NCI-H345 (cell line): ENCODE measurements at places on chromosomes 3 and 15.

DNA sequence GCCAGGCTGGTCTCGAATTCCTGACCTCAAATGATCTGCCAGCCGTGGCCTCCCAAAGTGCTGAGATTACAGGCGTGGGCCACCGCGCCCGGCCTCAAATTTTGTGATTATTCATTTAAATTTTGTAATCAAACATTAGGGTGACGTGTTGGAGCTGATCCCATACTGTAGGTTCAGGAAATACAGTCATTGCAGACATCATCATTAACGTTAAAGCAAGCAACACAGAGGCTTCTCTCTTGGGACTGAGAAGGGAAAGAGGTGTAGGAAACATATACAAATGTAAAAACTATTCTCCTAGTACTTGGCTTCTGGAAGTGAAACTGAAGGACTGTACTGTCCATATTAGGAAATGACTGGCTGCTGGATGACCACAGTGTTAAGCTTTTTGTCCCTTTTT, 11.1 kb upstream of the ARID3B start:
- DNase-seq: no peak

GRCh38 chr3:102163039-102163817, 271.6 kb upstream of the ZPLD1 start:
- DNase-seq: no peak

DNA sequence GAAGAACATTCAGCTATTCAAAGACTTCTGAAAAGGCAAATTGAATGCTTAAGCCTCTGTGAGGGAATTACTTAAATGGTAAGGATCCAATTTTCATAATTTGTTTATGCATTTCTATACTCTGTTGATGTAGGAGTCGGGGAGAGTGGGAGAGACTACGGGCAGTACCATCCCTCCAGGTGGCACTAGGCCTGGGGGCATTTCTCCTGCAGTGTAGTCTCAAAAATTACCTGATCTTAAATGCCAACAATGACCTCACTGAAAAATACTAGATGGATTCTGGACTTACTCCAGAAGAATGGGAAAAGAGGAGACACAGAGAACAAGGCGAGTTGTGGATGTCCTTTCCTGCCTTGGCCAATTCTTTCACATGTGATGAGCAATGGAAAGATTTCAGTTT, 77.8 kb upstream of the PLXND1 start:
- DNase-seq: no peak

GRCh38 chr3:44905446-44906157, 31.2 kb downstream of the TGM4 start:
- DNase-seq: no peak

DNA sequence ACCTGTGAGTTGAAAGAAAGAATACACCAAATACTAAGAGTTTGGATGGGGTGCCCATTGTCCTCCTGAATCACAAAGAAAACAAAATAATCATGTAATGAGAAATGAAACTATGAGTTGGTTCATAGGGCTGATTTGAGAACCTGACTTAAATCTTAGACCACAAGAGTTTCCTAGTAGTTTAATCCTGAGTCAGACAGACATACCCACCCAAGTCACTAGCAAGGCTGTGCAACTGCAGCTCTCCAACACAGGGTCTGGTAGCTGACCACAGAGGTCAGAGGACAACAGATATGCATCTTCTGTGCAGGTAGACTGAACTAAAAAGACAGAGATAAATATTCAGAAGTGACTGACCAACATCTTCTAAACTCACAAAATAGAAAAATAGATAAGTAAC, 296.3 kb upstream of the TMCO5A start:
- DNase-seq: no peak
